MCF 10A (cell line): ENCODE measurements at places on chromosomes 2 and 18. TPM values are rescaled to one million over a fixed set of nuclear protein-coding genes. Genes with fewer than 3 reads are reported as not detected.

DNA sequence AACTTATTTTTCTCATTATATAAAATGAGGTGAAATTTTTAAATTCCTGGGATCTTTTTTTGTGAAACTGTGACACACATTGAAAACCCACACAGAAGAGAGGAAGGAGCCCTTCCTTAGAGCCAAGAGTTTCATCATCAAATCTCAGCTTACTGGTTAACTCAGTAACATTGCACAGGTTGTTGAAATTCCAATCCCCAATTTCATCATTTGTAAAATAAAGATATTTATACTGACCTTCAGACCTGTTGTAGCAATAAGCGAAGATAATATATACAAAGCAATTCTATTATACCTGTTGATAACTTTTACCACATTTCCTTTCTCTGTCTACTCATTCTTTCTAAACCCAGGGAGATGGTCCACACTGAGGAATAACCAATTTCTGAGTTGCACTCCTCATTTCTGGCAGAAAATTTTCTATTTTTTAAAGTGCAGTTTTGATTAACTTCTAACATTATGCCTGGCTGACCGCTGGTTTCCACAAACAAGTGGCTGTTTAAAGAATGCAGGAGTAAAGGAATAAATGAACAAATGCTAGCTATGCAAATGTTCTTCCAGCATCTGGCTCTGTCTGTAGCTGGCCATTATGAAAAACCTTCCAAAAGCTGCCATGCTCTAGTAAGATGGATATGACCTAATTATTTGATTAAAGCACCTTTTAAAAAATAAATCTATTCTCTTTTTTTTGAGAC is 105.7 kb upstream of the LINC00305 start:
- DNase-seq, result no peak

DNA sequence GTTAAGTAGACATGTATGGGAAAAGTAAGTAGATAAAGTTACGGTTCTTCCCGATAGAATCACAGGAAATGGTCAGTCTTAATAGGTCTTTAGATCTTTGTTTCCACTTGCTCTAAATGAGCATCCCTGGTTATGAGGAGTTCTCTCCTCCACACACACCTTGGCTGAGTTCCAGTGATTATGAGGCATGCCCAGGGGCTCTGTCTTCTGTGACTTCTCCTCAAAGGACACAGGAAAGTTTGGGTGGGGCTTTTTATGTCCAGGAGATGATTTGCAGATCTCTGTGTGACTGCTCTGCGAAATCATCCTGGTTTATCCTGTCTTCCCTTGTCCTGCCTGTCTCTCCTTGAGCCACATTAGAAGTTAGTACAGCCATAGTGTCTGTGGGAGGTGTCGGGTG is 83.9 kb upstream of the EML6 start:
- no peak for DNase-seq

The GATA6 gene
- total RNA-seq, result 6.7 and 14.0 TPM in 2 replicates

GRCh38 chr2:234661175-234661574 is 164.3 kb upstream of the ARL4C start:
- no peak for DNase-seq

DNA sequence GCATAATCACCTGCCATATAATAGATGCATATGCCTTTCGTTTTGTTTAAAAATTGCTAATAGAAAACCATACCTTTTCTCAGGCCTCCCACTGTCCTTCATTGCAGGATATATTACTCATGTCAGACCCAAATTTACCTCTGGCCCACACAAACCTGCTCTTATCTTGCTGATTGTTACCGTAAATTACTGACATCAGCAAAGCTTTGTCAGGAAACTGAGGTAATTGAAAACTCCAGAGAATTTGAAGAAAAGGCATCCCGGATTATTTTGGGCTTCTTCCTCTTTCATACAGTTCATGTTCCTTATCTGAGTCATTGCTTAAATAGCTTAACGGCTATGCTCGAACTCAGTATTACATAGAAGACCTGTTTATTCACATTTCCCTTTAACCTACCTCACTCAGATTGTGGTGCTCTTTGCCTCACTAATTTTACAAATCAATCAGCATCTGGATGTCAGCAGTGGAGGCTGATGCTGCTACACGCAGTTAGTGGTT is 145.7 kb downstream of the ZEB2 start:
- DNase-seq, result no peak

The HES6 gene
- total RNA-seq, result 16.8 and 19.7 TPM in 2 replicates

- DNase-seq, result no peak
Measured at GRCh38 chr2:40579247-40579646, 127.4 kb upstream of the SLC8A1 start.

GRCh38 chr2:212912445-212913103 is 238.8 kb downstream of the IKZF2 start:
- peak; percentile 82 for DNase-seq

DNA sequence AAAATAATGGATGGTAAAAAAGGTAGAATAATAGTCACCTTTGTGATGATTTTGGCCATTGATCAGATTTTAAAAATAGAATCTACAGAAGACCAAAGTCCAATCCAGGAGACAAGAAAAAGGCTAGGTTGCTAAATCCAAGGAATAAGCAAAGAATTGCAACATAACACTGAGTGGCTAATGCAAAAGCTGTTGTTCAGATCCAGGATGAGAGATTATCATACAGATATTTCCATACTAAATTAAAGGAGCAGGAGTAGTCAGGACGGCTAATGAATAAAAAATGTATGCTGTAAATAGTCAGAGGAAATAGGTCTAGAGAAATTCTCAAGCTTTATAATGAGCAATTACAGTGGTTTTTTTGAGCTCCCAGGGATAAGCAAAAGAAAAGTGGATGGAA is 745.9 kb upstream of the ACVR2A start:
- DNase-seq, result no peak
